ENCODE measurements at places on chromosomes 5 and 9.

GRCh38 chr9:71518045-71518827 is 250.1 kb downstream of the CEMIP2 start:
- DNase-seq = no peak

DNA sequence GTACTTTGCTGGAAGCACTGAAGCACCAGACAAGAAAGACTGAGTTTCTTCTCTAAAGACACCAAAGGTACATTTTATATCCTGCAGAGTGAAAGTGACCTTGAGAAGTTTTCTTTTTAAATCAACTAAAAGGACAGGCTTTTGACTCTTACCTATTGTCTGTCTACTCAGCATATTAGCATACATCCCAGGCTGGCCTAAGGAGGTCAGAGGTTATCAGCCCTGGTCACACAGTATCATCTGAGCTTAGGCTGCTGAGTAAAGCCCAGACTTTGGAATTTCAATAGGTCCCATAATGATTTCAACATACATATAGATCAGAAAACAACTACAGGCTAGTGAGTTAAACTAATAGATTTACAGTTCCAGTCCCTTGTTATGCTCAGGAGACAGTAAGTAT is 10.1 kb upstream of the CDH9 start:
- DNase-seq = no peak

- no peak for DNase-seq
Measured at GRCh38 chr5:78569441-78569840, 79.1 kb downstream of the LHFPL2 start.

GRCh38 chr5:170642066-170642735 is 138.4 kb downstream of the KCNIP1 start:
- DNase-seq = no peak

GRCh38 chr9:127402401-127403090 is 5.6 kb downstream of the SLC2A8 start:
- DNase-seq = no peak

DNA sequence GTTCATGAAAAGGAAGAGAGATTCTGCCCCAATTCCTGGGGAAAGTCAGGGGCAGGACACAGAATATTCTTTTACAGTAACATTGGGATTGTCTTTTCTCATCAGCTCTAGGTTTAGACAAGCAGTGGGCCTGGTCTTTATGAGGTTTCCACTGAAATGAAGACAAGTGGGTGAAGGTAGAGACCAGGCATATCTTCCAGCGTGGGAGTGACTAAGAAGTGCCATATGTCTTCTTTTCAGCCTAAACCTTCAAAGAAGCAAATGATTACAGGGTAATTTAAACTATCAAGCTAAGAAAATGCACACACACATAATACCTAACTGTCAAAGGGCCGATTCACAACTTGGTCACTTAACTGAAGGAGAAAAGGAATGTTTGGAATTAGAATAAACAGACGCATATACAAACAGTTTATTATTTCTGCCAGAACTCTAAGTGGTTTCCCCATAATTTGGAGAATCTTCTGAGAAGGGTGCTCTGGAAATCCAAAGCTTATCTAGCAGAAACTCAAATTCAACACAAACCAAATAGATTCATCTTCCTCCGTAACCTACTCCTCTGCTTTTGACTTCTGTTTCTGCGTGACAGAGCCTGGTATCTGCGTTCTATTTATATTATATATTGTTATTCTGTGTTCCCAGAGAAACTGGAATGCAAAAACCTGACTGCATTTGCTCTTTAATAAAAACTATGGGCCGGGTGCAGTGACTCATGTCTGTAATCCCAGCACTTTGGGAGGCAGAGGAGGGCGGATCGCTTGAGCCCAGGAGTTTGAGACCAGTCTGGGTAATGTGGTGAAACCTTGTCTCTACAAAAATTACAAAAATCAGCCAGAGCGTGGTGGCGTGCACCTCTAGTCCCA is 22.0 kb upstream of the TEK start:
- DNase-seq = no peak

GRCh38 chr5:110727025-110727314 is 499 bp upstream of the TMEM232 start:
- peak; percentile 20 for DNase-seq

DNA sequence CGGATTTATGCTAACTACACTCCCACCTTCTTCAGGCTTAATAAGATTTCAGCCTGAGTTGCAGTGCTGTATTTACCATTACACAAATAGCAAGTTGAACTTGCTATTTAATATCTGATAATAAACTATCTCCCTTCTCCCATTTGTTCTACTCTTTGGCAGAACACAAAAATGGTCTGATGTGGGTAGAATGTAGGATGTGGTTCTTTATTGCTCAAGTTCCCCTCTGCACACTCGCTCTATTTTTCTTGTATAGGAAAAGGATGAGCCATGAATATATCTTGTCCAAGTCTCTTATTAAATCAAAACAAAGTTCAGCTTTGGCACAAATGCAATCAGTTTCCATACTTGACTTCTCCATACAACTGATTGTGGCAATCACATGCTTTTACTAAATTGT is 37.2 kb upstream of the KIF2A start:
- DNase-seq = no peak

- DNase-seq = no peak
Measured at GRCh38 chr9:69831611-69832010, 11.0 kb downstream of the CFAP95 start.

- no peak for DNase-seq
Measured at GRCh38 chr9:112764837-112765236, 14.3 kb downstream of the SNX30 start.

DNA sequence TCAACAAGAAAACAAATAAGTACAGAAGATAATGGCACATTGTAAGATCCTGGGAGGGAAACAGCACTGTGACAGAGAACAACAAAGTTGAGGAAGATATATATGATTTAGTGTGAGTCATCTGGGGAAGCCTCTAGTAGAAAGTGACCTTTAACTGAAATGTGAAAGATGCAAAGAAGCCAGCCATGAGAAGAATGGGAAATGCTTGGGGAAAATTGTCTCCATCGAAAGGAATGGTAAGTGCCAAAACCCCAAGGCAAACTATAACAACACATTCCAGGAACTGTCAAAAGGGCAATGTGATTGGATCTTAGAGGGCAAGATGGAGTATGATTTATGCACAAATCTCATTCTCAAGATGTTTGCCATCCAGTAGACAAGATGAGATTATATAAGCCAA is 537.8 kb upstream of the BRINP1 start:
- DNase-seq = no peak

- no peak for DNase-seq
Measured at GRCh38 chr5:133366438-133366837, 245.9 kb downstream of the FSTL4 start.

DNA sequence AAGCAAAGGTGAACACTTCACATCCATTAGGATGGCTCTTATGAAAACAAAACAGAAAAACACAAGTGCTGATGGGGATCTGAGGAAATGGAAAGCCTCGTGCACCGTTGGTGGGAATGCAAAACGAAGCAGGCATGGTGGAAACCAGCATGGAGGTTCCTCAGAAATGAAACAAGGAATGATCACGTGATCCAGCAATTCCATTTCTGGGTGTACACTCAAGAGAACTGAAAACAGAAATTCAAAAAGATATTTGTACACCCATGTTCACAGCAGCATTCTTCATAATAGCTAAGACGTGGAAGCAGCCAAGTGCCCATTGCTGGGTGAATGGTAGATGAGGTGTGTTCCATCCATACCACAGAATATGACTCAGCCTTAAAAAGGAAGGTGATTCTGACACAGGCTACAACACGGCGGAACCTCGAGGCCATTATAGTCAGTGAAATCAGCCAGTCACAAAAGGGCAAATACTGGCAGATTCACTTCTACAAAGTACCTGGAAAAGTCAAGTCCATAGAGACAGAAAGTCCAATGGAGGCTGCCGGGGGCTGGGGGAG is 87.2 kb upstream of the RAPGEF1 start:
- DNase-seq = no peak

GRCh38 chr5:74311961-74312360 is 328.6 kb downstream of the ENC1 start:
- no peak for DNase-seq

- DNase-seq = no peak
Measured at GRCh38 chr5:93055561-93055960, 525.5 kb downstream of the NR2F1-AS1 start.

DNA sequence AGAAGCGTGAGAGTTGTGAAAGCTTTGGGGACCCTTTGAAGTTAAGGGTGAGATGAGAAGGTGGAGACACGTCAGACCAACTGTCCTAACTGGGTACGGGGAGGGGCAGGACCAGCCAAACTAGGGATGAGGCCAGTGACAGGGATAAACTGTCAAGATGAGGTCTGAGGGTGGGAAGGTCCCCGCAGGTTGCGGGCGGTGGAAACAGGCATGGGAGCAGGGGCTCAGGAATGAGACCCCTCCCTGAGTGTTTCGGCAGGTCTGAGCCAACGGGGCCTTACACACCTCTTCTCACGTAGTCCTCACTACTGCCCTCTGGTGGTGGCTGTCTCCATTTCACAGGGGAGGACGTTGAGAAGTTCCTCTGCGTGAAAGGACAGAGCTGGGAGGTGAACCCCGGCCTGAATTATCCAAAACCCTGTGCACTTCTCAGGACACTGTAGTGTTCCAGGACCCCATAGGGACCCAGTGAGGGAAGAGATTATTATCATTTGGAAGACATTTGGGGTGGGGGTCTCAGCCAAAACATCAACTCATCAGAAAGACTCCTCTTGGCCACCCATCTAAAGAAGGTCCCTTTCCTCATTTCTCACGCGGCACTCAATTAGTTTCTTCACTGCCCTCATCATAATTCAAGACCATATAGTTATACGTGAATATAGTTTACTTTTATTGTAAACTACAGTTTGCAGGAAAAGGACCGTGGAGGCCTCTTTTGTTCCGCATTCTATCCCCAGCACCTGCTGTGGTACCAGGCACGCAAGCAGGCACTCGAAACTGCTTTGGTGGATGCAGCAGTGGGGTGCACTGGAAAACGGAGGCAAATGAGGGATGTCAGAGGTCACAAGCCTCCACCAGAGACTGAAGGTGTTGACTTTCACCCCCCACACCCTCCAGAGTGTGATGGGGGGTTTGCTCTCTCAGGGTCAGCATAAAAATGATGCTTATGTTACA is 21.7 kb upstream of the NANS start:
- DNase-seq = peak; percentile 94

GRCh38 chr9:2169035-2169434 is 153.9 kb downstream of the SMARCA2 start:
- no peak for DNase-seq

DNA sequence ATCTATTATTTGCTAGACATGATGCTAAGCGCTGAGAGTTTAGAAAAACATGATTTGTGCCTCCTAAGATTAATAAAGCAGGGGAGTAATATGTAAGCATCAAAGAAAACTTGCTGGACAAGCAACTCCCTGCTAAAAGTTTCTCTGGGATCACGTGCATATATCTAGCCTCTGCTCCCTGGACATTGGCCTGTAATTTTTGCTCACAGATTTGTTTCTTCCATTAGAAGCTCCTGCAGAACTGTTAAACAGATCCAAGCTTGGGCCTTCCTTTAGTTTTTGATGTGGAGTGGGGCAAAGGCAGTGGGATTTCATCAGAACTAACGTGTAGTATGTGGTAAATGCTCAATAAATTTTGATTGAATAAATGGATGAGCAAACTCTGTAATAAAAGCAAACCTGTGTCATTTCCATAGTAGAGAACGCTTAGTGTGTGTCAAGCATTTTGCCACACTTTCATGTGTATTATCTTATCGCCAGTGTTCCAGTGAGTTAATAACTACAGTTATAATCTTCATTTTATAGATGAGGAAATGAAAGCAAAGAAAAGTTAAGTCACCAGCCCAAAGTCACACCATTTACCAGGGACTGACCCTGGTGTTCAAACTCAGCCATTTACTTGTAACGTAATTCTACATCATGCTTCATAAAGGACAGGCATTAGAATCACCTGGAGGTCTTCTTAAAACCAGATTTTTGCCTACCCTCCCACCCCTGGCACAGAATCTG is 100.3 kb downstream of the PCSK5 start:
- no peak for DNase-seq

GRCh38 chr5:14328144-14328543 is 185.0 kb downstream of the TRIO start:
- DNase-seq = no peak

DNA sequence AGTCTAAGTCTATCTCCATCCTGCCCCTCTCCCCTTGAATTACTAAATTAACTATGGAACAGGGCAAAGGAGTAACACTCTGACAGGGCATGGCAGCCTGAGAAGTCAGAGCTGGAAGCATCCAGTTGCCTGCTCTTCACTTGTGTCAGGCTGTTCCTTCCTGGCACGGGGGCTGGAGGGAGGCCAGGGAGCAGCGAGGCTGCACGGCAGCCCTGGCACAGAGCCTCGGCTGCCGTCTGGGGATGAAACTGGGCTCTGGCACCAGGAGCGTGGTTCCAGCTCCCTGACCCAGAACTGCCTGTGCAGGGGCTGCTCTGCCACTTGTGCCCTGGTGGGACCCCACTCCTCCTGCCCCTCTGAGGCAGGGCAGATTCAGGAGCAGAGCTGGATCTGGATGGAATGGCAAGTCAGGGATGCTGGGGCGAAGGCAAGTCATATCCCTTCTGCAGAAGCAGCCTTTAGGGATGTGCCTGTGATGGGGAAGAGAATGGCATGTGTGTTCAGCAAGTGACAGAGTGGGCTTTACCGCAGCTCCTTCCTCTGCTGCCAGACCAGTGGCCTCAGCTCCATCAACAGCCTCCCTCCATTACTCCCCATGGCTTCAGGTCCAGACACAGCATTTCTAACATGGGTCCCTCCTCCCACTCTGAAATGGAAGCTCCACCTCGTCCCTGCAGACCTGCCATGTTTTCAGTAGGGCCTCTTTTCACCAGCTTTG is 42.2 kb upstream of the PDE8B start:
- no peak for DNase-seq

DNA sequence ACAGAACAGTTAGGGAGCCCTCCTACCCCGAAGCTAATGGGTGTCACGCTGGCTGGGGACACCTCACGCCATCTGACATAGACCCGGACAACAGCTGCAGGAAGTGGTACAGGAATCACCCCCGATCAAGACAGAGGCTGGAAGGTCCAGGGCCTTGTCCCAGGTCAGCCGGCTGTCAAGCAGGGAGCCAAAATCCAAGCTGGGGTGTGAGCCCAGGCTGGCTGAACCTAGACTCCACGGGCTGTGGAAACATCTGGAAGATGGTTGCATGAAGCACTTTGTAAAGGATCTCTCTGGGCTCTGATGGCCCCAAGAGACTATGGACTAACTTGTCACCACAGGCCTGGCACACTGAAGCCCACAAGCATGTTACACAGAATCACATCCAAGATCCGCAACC is 68.9 kb upstream of the STXBP1 start:
- DNase-seq = no peak

DNA sequence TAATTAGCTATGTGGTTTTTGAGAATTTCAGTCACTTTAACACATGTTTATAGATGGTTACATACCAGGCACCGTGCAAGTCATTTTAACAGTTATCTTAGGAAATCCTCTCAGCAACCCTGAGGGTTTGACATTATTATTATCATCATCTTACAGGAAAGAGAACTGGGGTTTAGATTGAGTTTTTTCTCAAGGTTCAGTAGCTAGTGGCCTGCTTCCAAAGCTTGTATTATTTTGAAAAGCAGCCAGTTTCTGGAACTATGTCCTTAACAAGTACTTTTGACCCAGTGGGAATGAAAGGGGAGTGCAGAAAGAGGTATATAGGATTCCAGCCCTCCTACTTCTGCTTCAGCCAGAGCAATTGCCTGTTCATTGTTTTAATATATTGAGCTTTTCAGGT is 157.5 kb downstream of the COMMD10 start:
- DNase-seq = no peak

All from CD8-positive, alpha-beta T cell (primary cell).